ENCODE measurements at places on chromosomes 6 and 20. TPM values are rescaled to one million over a fixed set of nuclear protein-coding genes. Genes with fewer than 3 reads are reported as not detected.

PHACTR3 gene
- 3.8 TPM for total RNA-seq

SERINC1 gene
- 200 TPM for total RNA-seq

MAD2L1BP gene
- total RNA-seq = 25.6 TPM

SYNGAP1 gene
- 9.3 TPM for total RNA-seq

MRAP2 gene
- 1.3 TPM for total RNA-seq

GATA5 gene
- total RNA-seq = 2.3 TPM

APCDD1L gene
- 0.65 TPM for total RNA-seq

DDX43 gene
- 1.9 TPM for total RNA-seq

SLC29A1 gene
- total RNA-seq = 177 TPM

SAMD3 gene
- total RNA-seq = 1.6 TPM

DCDC2 gene
- not detected for total RNA-seq

LCA5 gene
- total RNA-seq = 2.8 TPM

CDH22 gene
- total RNA-seq = 2.9 TPM

MAP3K5 gene
- total RNA-seq = 7.3 TPM

TP53TG5 gene
- 1.5 TPM for total RNA-seq

PLCG1 gene
- 50.1 TPM for total RNA-seq

EYA2 gene
- total RNA-seq = 3.7 TPM

C6orf141 gene
- total RNA-seq = 0.49 TPM

RAB23 gene
- total RNA-seq = 11.8 TPM

ANKRD66 gene
- not detected for total RNA-seq

PET117 gene
- total RNA-seq = 10.9 TPM

PI16 gene
- total RNA-seq = 35.0 TPM
